ENCODE measurements at places on chromosomes 12 and 14. TPM values are rescaled to one million over a fixed set of nuclear protein-coding genes. Genes with fewer than 3 reads are reported as not detected.
A peak's percentile ranks its signal among the peaks of the same experiment; 100 is the strongest.

GRCh38 chr14:93962701-93963601, 13.4 kb downstream of the ASB2 start:
- DNase-seq, result no peak

DNA sequence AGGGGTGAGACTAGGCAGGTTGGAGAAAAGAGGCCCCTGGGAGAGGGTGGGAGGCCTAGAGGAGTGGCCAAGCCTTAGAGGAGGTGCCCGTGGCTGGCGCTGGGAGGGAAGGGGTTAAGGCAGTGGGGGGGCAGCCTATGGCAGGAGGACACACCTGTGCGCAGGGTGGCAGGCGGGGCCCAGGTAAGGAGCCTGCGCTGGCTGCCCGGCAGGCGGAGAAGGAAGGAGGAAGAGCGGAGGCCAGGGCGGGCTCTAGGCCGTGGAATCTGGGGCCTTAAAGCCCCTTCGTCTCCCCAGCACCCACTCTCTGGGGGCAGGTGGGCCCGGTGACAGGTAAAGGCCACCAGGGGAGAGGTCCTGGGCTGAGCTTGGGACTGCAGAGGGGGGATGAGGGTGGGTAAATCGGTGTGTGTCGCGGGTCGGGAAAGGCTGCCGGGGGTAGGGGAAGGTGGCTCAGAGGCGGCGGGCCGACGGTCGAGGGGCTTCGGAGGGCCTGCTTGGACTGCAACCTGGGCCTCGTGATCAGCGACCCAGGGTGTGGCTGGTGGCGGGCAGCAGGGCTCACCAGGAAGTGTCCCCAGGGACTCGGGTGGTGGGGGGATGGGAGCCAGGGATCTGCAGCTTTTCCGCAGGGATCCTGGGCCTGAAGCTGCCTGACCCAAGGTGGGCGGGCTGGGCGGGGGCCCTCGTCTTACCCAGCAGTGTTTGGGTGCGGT, 7.3 kb downstream of the PHB2 start:
- DNase-seq, result no peak

GRCh38 chr12:931591-931990, 17.9 kb downstream of the RAD52 start:
- DNase-seq, result no peak

DNA sequence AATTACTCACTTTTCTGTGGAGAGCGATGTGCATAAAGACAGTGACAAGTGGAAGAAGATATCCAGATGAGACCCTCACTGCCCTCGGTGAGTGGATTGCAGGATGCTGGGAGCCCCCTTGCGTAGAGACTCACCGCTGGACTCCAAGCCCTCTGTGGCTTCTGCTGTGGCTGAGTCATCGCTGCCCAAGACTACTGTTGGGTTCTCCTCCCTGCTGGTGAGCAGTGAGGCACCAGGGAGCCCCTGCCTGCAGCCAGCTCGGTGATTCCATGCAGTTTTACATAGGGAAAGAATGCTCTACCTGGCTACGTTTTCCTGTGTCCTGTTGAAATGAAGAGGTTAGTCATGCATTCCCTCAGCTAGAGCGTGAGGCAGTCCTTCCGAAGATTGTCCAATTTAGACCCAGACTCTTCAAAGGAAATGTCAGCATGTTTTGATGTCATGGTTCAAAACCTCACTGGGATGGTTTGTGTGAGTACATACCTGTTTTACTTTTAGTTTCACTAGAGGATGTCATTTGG, 28.2 kb downstream of the TRAF3 start:
- DNase-seq, result no peak

DNA sequence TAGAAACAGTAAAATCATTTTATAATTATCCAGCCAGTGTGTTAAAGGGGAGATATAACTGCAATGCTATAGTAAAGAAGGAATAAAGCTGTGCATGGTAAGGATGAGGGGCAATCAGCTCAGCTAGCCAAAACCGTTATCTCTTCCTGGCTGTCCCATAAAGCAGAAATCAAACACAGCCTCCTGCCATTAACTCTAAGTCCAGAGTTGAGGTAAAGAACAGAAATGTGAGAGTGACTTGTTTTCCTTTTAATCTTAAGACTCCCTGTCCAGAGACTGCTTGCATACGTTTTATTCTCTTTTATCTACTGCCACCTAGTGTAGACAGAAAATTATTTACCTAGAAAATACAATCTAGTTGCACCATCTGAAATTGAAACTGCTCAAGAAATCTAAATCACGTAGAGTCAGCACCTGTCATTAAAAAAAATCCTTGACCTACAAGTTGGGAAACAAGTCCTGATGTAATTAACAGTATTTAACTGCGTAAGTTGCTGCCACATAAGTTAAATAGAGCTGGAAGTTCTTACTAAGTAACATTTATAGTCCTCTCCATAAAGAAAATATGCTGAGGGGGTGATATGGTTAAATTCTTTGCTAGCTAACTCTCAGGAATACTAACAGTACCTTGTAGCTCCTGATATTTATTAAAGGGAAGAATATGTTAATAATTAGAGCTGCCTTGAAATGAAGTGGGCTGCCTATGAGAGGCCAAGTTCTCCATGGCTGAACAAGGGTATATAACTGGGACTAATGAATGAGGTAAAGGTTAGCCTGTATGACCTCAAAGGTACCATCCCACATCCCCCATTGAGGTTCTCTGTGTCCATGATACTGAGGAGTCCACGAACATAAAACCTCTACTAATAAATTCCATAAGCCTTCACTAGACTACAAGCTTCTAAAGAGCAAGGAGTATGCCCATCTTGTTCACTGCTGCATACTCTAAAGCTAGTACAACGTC, 62.7 kb downstream of the GALNT4 start:
- peak; percentile 91 for DNase-seq

DNA sequence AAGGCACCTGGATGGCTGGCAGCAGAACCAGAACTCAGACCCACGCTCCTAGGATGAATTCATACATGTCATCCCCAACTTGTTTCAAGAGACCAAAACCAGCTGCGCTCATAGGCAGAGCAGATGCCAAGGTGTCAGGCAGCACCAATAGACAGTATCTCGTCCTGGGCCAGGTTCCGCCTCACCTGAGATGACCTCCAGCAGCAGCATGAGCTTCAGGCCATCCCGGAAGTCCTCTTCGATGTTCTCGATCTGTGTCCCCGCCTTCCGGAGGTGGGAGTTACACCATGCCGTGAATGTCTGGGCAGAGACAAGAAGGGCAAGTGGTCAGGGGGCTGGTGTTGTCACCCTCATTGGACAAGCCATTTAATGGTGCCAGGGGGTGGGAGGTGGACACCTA, 53.7 kb downstream of the ACTN1 start:
- no peak for DNase-seq

Gene COX14
- 28.7 TPM for total RNA-seq

All from A673 (cell line).